Skin of body (tissue), 3 donors: ENCODE measurements at places on chromosomes 7 and 10. TPM values are rescaled to one million over a fixed set of nuclear protein-coding genes. Genes with fewer than 3 reads are reported as not detected.

DNA sequence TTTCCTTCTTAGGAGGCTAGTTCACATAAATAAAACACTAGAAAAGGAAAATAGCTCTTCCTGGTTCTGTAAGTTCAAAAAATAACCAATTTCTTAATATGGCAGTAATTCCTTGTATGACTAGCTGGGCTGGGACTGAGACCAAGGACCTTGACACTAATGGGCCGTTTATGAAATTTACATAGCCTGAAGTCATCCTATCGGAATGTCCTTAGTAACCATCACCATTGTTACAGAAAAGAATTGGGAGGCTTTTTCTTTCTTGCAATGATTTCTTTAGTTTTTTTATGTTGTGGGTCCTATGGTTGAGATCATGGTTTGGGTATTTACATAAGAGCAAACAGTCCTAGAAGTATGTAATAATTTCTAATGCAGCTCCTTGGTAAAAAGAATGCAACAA, 87.1 kb upstream of the HDAC9 start:
- peak; percentile 2 for DNase-seq

SEMA3C gene
- total RNA-seq = 103 TPM

SPACDR gene
- 0.49 TPM for total RNA-seq

TRIM50 gene
- total RNA-seq = 0.20 TPM
